ENCODE measurements at places on chromosomes 6 and 20.
A peak's percentile ranks its signal among the peaks of the same experiment; 100 is the strongest.

GRCh38 chr20:17825960-17826843 lies 126.4 kb downstream of the BANF2 start:
- no peak for DNase-seq

- no peak for DNase-seq
Observed at GRCh38 chr20:22106308-22106938, 401.0 kb downstream of the PAX1 start.

GRCh38 chr20:33915726-33916331 lies 77.9 kb upstream of the RALY start:
- no peak for DNase-seq

DNA sequence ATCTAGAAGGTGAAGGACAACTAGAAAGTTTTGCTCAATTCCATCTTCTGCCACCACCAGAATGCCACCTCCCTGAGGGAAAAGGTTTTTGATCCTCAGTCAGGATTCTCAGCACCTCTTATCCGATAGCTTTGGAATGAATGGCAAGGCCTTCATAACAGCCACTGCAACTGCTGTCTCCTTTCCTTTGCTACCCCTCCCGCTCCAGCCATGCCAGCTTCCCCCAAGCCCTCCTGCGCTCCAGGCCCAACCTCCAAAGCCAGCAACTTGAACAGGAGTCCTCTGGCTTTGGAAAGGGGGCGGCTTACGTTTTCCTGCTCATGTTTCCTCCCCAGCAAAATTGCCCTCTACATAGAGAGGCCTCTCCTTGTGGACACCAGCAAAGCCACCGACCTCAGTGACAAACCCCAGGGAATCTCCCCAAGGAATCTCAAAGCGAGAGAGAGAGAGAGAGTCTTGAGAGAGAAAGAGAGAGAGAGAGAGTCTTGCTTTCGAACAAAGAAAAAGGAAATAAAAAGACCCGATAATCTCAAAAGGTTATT lies 420 bp upstream of the BTN2A1 start:
- DNase-seq, result no peak

GRCh38 chr20:60974022-60974421 lies 278.0 kb upstream of the CDH4 start:
- DNase-seq, result no peak

GRCh38 chr20:62507323-62507722 lies 31.5 kb upstream of the GATA5 start:
- DNase-seq, result no peak

DNA sequence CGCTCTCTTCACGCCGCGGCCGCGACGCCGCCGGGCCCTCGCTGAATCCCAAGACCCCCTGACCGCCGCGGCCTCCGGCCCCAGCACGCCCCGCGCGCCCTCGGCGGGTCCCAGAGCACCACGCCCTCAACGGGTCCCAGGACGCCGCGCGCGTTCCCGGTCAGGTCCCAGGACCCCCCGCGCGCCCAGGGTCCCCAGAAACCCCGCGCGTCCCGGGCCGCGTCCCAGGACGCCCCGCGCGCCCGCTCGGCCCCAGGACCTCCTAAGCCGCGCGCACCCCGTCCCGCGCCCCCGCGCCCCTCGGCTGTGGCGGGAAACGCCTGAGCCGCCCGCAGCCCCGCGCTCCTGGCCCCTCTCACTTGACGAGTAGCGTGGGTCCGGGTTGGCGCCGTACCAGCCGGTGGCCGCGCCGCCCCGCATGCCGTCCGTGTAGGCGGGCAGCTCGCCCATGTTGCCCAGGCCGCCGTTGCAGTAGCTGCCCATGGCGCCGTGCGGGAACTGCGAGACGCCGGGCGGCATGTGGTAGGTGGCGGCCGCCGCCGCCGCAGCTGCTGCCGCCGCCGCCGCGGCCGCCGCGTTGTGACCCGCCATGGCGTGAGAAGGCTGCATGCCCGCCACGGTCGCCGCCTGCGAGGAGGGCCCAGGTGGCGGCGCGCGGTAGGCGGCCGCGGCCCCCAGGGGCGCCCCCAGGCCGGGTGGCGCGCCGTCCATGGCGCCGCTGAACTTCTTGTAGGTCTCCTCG lies 556 bp downstream of the NKX2-4 start:
- no peak for DNase-seq

GRCh38 chr20:60354024-60354580 lies 395.9 kb downstream of the CDH26 start:
- no peak for DNase-seq

DNA sequence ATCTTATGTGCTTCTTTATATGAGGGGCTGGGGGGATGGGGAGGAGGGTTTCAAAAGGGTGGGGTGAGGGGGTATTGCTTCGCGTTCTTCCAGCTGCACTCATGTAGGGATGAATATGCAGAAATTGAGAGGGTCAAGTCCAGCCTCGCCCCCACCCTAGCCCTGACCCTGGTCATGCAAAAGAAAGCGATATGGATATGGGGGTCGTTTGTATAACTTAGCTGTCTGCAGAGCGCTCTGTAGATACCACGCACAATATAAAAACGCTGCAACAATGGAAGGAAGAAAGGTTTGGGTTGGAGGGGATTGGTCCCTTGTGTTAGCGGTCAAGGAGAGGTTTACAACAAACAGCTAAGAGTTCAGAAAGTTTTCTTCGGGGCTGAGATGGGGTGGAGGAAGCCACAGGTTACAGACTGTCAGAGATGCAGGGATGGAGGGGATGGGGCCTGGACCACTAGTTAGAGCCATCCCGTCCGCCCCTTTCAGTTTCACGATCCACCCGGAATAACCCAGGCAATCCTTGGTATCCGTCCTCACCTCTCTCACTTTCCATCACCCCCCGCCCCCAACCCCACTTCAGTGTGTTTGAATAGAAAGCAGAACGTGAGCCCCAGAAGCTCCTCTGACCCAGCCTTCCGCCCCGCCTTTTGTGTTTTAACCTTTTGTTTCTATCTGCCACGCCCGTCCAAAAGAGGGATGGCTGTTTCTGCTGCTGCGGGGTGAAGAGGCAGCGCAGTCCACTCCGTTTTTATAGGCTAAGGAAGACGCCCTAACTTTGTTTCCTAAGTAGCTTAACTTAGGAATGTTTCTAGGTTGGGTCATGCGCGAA lies 73.5 kb downstream of the SOX4 start:
- DNase-seq, result no peak

GRCh38 chr20:60690771-60691170 lies 561.3 kb upstream of the CDH4 start:
- no peak for DNase-seq

GRCh38 chr20:60955706-60956105 lies 296.4 kb upstream of the CDH4 start:
- no peak for DNase-seq

DNA sequence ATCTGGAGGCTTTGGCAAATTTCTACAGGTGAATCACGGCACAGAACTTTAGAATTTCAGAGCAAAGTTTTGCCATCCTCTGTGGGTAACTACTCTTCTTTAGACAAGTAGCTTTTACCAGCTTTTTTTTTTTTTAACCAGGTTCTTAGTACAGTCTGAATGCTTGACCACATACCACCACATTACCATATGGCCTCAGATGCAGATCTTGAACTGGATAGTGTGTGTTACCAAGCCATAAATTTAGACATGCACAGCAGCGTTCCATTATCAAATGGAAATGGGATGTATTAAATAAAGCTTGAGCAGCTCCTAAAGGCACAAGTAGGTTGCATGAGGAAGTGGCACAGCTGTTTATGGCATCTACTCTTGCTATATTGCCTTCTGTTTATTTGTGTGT lies 38.3 kb upstream of the PRSS16 start:
- no peak for DNase-seq

DNA sequence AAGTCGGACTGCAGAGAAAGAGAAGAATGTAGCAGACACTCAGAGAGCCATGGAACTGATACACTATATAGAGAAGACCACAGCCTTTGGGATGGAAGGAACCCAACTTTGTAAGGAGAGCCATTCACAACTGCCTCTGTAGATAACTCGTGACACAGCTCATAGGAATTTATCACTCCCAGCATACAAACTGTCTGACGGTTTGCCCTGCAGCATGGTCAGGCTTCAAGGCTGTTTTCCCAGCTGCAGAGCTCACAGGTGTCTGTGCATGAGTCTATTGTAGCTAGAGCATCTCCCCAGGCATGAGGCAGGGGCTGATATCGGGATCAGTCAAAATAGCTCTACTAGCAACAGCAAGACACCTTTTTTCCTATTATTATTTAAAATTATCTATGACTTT lies 130.5 kb upstream of the DTNBP1 start:
- no peak for DNase-seq

- DNase-seq, result no peak
Observed at GRCh38 chr6:2127484-2127911, 117.9 kb downstream of the GMDS start.

- DNase-seq, result no peak
Observed at GRCh38 chr6:133447924-133448323, 206.8 kb downstream of the EYA4 start.

GRCh38 chr20:45336530-45337366 lies 11.5 kb downstream of the SDC4 start:
- no peak for DNase-seq

GRCh38 chr6:98516866-98517265 lies 317.5 kb upstream of the POU3F2 start:
- no peak for DNase-seq

GRCh38 chr20:9397928-9398327 lies 116.5 kb upstream of the LAMP5 start:
- DNase-seq, result no peak

GRCh38 chr20:32484958-32485769 lies 100.0 kb downstream of the NOL4L start:
- peak; percentile 77 for DNase-seq

GRCh38 chr6:34300332-34300751 lies 51.5 kb upstream of the SMIM29 start:
- DNase-seq, result no peak

GRCh38 chr6:190596-191395 lies 101.5 kb upstream of the DUSP22 start:
- DNase-seq, result no peak

DNA sequence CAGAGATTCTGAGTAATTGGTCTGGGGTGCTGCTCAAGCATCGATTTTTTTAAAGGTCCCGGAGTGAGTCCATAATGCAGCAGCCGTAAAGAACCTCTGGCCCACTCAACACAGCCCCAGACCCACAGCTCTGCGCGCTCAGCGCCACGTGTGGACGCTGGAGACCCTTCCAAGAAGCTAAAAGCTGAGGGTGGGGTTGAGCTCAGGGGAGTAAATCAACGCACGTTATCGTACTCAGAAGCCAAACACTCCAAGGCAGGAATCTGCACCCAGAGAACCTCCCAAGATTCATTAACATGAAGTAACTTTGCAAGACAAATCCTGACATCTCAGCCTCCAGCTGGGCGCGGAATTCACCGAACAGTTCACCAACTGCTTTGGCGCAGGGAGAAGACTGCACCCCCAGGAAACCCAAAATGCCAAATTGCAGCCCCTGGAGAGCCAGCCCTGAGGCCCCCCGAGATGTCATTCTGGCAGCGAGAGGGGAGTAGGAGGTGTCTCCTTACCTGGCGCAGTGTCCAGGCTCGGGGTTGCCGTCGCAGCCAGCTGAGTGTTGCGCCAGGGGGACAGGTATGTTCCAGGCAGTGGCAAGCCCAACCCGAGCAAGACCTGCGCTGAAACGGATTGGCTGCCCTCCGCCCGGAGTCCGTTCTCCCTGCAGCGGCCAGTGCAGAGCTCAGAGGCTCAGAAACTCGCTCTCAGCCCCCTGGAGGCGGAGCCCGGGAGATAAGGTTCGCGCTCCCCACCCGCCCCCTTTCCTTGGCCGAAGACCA lies at the start of gene COL21A1:
TSS of gene COL21A1 (minus strand) at position 700 of the 773 bp plus-strand sequence. CDS start 64,962 bp downstream, outside the sequence.
- DNase-seq, result no peak

DNA sequence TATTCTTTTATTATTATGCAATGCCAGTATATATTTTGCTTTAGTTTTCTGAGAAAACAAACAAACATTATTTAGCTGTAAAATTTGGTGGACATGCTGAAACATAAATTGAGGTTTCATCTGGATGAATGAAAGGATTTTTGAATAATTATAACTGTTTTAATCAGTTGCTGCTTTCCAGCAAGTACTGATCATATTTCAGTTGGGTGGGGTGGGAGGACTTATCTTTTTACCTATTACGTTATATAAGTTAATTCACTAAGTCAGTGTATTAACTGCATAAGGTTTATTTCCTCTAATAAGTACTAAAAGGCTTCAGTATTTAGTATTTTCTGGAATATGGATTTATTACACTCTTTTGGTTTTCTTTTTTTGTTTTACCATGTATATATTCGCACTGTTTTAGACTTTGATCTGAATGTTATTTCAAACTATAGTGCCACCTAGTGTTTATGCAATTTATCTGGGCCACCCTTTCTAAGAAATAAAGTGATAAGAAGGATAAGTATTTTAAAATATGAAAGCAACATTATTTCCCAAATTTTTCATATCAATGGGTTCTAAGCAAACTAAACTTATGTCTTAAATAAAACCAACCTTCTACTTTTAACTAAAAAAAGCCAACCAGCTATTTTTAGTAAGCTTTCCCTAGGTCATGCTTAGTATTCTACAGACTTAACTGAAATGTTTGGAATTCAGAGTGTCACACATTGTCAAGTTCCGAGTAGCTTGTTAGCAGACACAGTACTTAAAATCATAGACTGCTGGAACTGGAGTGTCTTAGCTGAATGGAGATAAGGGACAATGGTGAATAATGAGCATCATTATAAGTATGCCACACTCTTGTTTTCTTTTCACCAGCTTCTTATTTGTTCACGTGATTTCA lies 105.4 kb upstream of the MCHR2 start:
- no peak for DNase-seq

DNA sequence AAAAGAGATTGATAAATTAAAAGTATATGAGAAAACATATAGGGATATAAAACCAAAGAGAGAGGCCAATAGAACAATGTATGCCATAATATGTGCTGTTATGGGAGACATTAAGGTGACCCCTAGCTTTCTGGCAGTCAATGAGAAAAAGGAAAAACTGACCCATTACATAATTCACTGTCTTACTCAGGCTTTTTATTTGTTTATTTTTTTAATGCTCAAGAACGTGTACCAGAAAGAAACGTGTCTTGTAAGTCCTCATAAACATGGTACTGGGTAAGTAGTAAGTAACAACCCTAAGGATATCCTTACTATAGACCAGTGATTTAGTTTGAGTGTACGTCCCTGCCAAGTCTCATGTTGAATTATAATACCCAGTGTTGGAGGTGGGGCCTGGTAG lies 160.8 kb upstream of the PHACTR1 start:
- no peak for DNase-seq

- DNase-seq, result no peak
Observed at GRCh38 chr20:17730071-17730470, 30.3 kb downstream of the BANF2 start.

- DNase-seq, result no peak
Observed at GRCh38 chr6:110815015-110815410, 256 bp downstream of the CDK19 start.

DNA sequence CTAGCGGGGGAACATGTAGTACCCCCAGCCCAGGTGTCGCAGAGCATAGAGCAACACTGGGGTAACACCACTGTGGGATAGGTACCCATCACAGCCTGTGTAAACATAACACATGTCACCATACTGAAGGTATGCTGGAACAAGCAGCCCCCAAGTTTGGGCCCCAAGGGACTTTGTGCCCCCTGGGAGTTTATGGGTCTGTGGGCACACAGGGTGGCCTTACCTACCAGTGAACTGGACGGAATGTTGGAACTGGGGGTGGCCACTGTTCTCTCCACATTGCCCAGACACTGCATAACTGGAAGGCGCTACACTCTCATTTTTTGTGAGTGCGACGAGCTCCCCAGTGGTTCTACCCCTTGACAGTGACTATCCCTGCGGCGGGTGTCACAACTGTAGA lies 28.5 kb downstream of the HDDC2 start:
- DNase-seq, result no peak

Data from omental fat pad (tissue), 4 donors.